Astrocyte of the hippocampus (primary cell): ENCODE measurements at places on chromosomes 3 and 15.

- DNase-seq: no peak
Observed at GRCh38 chr3:57797701-57798487, 41.8 kb downstream of the SLMAP start.

GRCh38 chr15:38454696-38455090 is 766 bp downstream of the FAM98B start:
- DNase-seq: no peak

DNA sequence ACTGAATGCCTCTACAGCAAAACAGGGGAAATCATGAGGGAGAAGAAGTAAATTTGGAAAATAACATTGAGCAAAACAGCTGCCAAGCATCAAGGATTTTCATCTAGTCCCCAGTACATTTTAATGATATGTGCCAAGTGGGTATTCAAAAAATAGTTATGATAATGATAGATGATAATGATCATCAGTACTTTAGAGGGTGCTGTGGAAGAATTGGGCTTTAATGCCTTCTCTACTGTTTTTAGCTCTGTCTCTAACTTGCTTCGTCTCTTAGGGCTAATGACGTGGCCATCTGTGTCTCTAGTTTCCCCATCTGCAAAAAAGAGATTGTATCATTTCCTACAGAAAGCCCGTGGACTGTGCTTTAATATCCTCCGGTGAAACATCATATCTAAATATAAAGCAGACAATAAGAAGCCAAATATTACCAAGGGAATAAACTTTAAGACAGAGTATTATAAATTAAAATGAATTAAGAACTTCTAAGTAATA is 10.2 kb upstream of the FSIP1 start:
- DNase-seq: no peak

- no peak for DNase-seq
Observed at GRCh38 chr3:137764001-137764433, at the start of gene SOX14. Gene SOX14, plus strand, starts transcription at chr3:137764315. Its CDS starts 470 bp downstream, at chr3:137764785.

DNA sequence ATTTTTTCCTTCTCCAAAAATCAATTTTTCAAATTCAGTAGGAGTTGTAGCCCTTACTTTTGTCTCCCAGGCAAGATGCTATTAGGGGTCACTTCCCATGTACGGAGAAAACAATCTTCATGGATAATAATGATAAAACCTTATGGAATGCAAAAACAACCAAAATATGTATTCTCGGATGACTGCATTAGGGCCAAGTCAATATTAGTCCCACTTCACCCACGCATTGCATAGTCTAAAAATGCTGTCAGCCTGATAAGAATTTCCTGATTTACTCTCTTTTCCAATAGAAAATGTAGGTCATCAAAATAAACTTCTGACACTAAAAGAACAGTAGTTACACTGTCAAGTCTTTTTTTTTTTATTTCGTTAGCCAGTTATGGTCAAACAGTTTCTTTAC is 2.7 kb downstream of the VGLL3 start:
- DNase-seq: peak; percentile 45

- DNase-seq: no peak
Observed at GRCh38 chr15:45646220-45646619, 11.4 kb downstream of the SQOR start.
